ENCODE measurements at places on chromosomes 2 and 18.
A peak's percentile ranks its signal among the peaks of the same experiment; 100 is the strongest.

DNA sequence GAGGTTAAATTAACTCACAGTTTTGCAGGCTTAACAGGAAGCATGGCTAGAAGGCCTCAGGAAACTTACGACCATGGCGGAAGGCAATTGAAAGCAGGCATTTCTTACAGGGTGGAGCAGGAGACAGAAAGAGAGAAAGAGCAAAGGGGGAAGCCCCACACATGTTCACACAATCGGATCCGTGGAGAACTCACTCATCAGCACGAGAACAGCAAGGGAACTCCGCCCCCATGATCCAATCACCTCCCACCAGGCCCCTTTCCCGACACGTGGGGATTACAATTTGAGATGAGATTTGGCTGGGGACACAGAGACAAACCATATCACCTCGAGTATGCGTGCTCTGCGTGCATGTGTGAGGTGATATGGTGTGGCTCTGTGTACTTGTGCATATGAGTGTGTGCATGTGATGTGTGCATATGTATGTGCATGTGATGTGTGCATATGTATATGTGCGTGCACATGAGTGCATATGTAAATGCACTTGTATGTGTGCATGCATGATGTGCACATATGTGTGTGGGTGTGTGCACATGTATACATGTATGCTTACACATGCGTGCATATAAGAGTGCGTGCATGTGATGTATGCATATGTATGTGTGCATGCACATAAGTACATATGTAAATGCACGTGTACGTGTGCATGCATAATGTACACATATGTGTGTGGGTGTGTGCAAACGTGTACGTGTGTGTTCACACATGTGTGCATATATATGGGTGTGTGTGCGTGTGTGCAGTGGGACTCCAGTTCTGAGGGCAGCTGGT is 108.7 kb upstream of the HDAC4 start:
- no peak for DNase-seq

GRCh38 chr2:33115196-33115595 is 168.4 kb downstream of the LTBP1 start:
- no peak for DNase-seq

- DNase-seq = no peak
These were observed 25.3 kb downstream of the XPO1 start for GRCh38 chr2:61512768-61513398.

GRCh38 chr2:232488097-232488711 is 570 bp upstream of the ECEL1 start:
- DNase-seq = no peak

DNA sequence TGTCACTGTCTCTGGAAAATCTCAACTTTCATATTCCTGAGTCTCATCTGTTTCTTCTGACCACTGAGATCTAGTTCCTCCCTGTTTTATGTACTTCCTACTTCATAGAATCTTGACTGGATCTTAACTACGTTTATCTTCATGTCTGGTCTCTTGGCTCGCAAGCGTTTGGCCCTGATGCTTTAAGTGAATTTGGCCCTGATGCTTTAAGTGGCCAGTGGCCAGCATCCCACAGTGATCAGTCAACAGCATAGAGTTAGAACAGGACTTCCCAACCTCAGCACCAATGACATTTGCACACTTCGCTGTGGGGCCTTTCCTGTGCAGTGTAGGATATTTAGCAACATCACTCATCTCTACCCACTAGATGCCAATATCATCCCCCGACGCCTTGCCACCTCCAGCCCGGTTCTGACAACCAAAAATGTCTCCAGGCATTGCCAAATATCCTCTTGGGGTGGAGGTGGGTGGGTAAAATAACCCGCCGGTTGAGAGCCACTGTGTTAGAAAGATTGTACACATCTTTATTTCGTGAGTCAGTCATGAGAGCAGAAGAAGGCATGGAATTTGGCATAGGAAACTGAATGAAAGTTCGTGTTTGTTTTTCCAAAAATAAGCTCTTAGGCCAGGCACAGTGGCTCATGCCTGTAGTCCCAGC is 12.2 kb downstream of the TM4SF20 start:
- DNase-seq = no peak

- no peak for DNase-seq
These were observed 26.5 kb downstream of the SCYGR8 start for GRCh38 chr2:227772197-227772661.

DNA sequence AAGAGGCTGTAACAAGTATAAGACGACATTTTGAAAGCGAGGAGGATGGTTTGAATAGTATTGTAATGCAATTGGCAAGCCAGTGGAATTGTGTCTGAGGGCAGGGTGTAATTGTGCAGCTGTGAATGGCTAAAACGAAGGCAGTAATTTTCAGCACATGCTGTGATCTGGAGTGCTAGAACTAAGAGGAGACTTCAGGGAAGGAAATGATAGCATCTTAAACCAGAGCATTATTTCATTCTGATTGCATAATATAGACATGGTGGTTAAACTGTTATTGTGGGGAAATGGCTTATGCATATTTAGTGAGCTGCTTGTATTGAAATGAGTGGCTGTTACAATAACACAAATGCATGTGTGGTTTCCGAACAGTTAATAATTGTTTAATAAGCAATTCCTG is 36.3 kb downstream of the THSD7B start:
- DNase-seq = no peak

DNA sequence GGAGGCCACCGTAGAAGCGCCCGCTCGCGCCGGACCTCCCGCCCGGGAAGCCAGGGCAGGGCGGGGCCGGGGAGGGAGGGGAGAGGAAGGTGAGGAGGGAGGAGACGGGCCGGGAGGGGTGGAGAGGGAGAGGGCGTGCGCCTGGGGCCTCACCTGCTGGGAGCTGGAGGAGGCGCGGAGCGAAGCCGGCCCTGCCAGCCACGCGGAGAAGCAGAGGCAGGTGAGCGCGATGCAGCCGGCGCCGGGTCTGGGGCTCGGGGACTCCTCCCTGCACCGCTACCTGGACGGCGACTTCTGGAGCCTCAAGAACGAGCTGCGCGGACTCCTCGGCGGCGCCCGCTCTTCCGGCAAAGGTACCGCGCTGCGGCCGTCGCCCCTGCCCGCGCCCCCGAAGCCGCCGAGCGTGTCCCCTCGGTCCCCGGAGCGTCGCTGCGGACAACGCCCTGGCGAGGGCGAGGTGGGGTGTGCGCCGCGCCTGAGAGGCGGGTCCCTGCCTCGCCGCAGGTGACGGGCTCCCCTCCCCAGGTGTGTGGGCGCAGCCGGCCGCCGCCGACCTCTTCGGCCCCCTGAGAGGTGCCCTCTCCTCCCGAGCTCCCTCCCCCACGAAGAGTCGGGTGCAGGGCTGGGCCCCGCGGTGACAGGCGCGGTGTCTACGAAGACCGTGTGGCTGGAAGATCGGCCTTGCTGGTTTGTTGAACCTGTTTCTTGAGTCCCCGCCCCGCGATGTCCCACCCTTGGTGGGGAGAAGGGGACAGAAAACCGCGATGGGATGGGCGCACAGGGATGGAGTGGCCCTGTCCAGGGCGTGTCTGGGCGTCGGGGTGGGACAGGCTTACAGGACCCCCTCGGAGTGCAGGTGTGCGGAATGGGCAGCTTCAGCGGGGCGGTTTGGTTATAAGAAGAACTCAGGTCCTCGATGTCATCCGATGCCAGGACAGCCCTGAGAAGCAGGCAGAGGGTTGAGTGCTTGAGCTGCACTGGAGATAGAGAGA is at the start of gene ACOXL:
TSS of gene ACOXL (plus strand) at position 152 of the 992 bp plus-strand sequence. CDS start 35,817 bp downstream, outside the sequence.
- no peak for DNase-seq

- DNase-seq = peak; percentile 41
These were observed 75.1 kb downstream of the SH3BP4 start for GRCh38 chr2:235026649-235027557.

DNA sequence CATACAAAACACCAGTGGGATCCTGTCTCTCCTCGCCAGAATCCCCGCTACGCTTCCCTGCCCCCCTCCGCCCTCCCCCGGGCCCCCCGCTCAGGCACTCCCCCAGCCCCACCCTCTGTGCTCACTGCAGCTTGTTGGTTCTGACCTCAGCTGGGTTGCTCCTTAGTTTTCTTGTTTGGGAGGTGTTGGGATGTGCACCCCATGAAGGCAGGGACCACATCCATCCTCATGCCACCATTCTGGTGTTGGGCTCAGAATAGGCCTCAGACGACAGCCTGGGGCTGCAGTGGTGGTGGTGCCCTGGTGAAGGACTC is 4.6 kb downstream of the SNED1 start:
- DNase-seq = no peak

DNA sequence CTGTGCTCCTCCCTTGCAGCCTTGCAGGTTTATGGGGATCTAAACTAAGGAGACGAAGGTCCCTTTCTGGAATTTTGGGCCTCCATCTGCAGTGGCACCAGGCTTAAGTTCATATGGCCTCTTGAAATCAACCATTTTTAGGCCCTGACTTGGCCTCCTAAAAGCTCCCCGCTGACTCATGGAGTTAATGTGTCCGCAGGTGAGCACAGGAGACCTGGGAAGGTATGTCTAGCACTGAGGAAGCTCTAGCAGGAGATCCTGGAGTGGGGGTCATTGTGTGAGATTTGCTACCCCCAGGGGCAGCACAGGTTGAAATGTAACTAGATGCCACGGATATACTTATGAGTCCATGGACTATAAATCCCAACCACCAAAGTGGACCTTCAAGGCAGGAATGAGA is 95.9 kb upstream of the CELF4 start:
- DNase-seq = no peak

- DNase-seq = no peak
These were observed 39.2 kb downstream of the MREG start for GRCh38 chr2:215973954-215974699.

DNA sequence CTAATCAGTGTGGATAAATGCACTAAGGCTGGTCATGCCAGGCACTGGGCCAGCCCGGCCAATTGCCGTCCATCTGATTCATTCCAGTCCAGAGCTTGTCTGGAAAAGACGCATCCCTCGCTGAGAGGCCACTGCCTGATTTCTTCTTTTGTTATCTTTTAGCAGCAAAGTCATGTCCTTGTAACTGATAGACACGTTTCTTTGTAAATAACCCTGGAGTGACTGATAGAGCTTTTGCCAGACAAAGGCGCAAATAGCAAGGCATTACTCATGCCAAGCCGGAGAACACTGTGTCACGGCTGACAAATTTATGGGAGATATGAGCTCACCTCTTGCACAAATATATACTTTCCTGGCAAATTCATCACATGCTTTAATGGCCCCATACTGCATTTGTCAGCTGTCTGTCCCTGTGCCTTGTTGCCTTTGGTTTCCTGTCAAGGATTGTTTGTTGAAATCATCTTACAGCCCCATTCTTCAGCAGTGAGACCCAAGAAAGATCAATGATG is 164.4 kb downstream of the ETAA1 start:
- no peak for DNase-seq

DNA sequence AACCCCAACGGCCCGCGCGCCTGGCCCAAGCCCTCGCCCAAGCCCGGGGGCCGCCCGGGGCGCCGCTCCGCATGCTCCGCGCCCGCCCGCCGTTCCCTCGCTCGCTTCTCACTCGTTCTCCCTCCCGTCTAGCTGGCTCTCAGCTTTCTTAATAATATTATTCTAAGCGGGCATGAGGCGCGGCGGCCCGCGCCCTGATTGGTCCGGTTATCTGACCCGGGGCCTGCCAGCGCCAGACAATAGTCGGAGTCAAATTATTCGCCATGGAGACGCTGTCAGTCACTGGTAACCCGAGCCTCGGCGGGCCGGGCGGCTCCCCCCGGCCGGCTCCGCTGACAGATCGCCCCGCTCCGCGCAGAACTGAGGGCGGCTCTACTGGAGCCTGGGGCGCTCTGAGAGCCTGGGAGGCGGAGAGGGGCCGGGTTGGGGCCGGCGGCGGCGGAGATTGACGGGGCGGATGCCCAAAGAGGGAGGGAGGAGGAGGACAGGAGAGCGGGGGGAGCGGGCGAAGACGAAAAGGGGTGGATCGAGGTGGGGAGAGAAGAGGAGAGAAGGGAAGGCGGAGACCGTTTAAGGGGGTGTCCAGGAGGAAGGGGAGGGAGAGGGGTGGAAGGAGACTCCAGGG is at the start of gene SIX2:
TSS of gene SIX2 (minus strand) at position 150 of the 625 bp plus-strand sequence. CDS start 342 bp downstream, outside the sequence.
- peak; percentile 98 for DNase-seq

DNA sequence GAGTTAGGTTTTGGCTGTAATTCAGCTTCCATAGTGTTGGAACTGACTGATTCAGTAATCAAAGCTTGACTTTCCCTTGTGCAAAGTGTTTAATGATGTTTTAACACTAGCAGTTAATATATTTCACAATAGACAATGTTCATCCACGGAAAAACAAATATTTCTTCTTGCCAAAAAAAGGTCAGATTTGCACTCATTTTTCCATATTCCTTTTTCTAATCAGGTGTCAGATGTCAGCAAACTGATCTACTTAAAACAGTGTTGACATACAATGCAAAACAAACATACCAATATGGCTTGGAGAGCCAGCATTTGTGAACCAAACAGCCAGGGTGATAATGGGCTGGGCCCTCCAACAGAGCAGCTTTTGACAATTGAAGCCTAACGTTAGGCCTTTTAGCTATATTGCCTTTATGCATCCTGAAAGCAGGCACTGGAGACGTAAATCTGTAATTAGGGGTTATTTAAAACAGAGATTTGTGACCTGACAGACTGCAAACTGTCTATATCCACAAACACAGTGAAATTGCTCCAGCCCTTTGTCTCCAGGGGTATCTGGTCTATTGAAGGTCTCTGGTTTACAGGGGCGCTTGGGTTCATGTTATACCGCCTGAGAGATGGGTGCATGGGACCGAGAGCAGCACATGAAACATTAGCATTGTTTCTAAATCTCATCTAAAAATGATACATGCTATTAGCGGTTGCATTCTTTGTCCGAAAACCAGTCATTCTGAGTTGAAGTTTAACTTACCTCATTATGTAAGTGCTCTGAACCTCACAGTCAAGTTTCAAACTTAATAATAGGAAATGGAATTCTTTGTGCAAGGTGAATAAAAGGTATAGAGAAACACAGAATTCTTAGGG is 7.1 kb upstream of the CDCA7 start:
- no peak for DNase-seq

DNA sequence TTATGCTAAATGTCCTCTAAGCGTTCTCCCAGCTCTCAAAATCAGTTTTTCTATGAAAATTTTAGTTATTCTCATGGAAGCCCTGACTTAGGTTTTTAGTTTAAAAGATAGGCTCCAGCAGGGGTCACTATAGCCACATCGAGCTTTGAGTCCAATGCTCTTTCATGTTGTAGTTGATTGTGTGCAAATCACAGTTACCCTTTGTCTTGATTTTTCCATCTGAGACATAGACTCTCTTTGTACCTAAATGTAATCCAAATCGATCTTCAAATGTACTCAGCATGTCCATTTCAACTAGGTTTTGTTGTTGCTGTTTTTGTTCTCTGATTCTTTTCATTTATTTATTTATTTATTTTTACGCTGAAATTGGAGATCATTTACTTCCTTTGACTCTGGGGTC is 26.4 kb upstream of the MSTN start:
- DNase-seq = peak; percentile 66

Data from T47D (cell line).